ENCODE measurements at places on chromosomes 7 and 10. TPM values are rescaled to one million over a fixed set of nuclear protein-coding genes. Genes with fewer than 3 reads are reported as not detected.

DNA sequence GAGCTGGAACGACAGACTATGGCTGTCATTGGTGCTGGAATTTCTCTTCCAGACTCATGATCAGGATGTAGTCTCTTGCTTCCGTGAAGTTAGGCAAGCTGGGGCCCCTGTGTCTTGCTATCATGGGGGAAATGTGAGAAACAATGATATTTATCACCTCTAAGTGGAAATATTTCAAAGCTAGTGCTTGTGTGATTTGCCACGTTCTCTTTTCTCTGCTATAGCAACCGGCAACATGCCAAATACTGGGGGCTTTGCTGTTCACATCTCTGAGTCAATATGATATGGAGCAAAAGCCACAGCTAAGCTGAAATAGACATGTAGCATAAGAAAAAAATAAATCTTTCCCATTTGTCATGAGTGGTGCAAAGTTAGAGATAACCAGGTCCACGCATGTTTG is 668.2 kb upstream of the IGFBP3 start:
- no peak for DNase-seq

The CDK1 gene
- 3.9 TPM for total RNA-seq

DNA sequence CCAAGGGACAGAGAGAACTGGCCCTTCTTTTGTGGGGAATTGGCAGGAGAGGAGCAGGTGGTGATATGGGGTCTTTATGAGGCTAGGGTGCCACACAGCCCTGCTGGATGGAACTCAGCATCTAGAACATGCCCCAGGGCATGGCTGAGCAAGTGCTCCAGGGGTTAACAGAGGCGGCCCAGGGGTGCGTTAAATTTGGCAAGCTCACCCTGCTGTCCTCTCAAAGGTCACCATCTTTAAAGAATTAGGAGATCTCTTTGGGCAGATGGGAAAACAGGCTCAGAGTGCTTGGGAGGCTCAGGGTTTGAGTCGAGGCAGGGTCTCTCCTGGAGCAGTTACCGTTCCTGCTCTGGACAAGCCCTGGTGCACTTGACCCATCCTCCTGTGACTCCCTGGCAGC is 21.4 kb upstream of the UNC5B start:
- DNase-seq = no peak

GRCh38 chr7:1325646-1326510 is 93.2 kb downstream of the UNCX start:
- no peak for DNase-seq

GRCh38 chr10:132334631-132335188 is 2.7 kb downstream of the LRRC27 start:
- DNase-seq = no peak

- no peak for DNase-seq
These were observed 61.0 kb upstream of the SMIM30 start for GRCh38 chr7:113179313-113179712.

The CLRN3 gene
- total RNA-seq = not detected

DNA sequence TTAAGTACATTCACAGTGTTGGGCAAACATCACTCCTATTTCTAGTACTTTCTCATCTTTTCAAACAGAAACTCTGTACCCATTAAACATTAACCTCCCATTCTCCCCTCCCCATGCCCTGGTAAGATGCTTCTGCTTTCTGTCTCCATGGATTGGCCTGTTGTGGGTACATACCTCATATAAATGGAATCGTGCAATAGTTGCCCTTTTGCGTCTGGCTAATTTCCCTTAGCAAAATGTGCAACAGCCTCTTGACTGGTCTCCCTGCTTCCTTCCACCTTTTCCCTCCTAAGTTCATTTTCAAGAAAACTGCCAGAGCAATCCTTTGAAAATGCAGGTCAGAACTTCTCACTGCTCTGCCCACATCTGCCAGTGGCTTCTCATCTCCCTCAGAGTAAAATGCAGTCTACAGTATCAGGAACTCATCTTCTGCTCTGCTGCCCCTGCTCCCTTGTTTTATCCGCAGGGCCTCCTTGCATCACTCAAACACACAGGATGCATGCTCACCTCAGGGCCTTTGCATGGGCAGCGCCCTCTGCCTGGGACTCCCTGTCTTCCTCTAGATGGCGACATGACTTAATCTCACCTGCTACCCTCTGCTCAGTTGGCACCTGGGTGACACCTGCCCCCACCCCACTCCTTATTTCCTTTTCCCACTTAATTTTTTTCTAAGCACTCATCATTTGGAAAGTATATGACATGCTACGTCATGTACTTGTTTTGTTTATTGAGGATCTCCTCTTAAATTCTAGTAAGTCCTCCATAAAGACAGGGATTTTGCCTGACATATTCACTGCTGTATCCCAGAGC is 44.3 kb upstream of the ECHDC3 start:
- DNase-seq = no peak

DNA sequence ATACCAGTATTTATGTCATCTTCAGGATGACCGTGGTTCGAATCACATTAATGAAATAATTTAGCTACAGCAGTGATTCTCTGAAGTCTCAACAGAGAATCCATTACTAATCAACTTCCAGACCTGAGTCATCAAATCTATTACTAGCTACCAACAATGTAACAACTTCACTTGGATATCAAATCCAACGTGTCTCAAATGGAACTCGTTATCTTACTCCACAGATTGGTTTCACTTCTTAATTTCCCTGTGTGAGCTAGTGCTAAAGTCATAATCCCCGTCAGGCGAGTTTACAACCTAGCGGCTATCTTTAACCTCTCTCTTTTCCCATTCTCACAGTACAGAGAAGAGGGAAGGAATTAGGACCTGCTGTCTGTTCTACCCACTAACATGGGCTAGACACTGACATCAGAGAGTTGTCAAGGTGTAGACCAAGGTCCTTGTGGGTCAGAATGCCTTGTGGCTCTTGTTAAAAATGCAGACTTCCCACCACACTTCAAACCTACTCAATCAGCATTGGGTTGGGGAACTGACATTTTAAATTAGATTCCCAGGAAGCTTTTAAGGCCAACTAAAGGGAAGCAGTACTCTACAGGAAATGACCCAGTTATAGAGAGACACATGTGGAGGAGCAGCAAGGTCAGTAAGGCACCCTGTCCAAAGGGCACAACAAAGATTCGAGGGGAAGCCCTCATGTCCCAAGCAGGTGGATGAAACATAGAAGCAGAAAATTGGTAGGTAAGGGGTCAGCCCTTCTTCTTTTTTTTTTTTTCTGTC is 57.3 kb upstream of the GSAP start:
- DNase-seq = no peak

DNA sequence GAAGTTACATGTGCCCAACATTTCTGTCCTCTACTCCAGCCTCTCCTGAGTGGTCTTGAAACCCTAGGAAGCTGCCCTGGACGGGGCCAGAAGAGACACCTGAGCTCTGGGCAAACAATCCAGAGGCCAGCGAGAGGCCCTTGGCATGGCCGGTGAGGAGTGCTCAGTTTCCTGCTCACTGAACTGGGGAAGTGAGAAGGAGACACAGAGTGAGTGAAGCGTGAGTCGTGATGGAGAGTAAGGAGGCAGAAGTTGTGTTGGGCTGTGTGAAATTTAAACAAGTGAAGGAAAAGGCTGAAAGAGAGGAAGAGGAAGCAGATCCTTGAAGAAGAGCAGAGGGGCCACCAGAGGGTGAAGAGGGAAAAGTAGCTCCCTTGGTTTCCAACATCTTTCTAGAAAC is 73.2 kb downstream of the WNT2 start:
- no peak for DNase-seq

GRCh38 chr10:74051736-74052342 is 53.9 kb downstream of the VCL start:
- DNase-seq = no peak

DNA sequence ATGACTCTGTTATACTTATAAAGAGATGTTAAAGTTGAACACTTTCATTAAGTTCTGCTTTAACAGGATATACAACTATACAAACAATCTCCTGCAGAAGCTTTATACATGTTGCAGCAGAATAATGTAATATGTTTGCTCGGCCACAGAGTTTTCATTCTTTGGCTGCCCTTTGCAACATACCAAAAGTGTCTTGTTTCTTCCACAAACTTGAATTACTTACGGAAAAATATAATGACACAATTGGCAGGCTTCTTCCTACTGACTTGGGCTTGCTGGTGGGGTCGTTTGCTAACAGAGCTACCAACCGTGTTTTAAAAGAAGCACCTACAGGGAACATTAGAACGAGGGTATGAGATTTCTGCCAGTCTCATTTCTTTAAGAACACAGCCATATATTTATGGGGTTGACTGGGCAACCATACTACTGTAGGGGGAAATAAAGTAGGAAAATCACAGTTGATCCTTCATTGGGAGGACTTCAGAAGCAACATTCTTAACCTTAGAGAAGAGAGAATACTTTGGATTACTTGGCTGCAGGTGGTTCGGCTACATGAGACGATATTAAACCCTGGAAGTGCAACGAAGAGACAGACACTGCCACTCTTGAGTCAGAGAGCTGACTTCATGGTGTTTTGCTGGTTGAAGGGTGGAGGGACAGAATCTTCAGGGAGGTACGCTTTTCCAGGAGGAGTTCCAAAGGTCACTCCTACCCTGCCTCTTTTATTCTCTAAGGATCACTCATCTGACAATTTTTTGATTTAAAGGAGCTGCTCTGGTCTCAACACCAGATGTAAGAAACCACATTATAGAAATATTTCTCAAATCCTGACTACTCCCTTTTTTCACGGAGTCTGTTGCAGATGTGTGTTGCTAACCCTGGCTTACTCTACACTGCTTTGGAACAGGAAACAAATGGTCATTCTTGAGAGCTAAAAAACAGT is 123.9 kb downstream of the SEMA3C start:
- DNase-seq = no peak

DNA sequence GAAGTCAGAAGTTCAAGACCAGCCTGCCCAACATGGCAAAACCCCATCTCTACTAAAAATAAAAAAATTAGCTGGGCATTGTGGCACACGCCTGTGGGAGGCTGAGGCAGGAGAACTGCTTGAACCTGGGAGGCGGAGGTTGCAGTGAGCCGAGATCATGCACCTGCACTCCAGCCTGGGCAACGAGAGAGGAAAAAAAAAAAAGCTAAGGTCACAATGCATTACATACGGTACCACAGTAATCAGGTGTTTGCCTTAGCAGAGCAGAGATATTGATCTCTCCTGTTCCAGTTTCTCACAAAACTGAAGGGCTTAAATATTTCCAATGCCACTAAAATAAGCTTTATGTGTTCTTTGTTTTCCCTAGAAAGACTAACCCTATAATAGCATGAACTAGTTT is 7.5 kb downstream of the PDZD8 start:
- DNase-seq = no peak

The NKX2-3 gene
- total RNA-seq = not detected
